ENCODE measurements at places on chromosomes 4 and X. TPM values are rescaled to one million over a fixed set of nuclear protein-coding genes. Genes with fewer than 3 reads are reported as not detected.

- no peak for DNase-seq
These were observed 353.3 kb downstream of the OPHN1 start for GRCh38 chrX:68079961-68080360.

DNA sequence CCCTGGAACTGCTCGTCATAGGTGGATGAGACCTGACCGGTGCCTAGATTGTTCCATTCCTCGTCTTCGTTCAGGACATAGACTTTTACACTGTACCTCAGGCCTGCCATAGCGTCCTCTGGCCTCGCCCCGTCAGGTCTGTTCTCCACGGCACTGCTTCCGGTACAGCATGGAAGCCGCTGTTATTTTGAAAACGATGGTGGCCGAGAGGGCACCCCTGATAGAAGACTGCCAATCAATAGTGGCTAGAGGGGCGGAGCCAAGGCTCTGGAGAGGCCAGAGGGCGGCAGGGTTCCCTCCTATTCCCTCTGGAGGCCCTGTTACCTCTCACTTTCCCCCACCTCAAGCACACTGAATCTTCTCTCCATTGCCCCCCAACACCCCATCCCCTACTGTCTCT, at the start of gene PPP4R3C:
TSS of gene PPP4R3C (minus strand) at position 155 of the 400 bp plus-strand sequence. CDS start at position 110, 45 bp downstream.
- no peak for DNase-seq

DNA sequence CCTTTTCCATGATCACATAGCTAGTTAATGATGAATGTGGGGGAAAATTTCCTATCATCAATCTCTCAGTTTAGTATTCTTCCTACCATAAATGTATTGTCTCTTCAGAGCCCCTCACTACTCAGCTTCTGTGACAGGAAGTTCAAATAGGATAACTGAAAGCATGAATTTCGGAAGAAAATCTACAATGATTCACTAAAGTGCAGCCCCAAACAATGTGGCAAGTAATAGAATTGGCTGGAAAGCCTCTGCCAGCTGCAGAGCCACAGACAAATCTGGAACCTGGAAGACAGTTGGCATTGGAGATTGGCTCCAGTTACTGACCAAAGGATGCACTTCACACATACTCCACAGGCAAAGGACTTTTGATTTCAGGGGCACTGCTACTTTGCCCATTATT, 35.2 kb downstream of the EGF start:
- no peak for DNase-seq

Gene PAK3
- 0.15 TPM for total RNA-seq

Gene USP26
- not detected for total RNA-seq

GRCh38 chr4:155805016-155805415, 46.2 kb downstream of the GUCY1B1 start:
- DNase-seq = no peak

DNA sequence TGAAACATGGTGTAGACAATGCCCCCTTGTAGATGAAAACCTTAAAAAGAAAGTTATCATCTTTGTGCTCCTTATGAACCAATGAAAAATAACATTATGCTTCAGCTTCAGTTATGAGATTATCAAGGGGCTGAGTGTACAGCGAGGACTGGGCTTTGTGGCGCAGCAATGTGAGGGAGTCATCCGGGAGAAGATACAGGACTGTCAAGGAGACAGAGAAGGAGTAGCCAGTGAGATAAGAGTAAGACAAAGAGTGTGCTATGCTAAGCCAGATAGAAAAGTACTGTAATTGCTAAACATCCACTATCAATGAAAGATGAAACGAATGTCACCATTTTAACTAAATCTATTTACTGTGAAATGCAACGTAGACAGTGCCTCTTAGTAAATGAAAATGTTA, 3.6 kb upstream of the KLHL15 start:
- no peak for DNase-seq
